ENCODE measurements at places on chromosomes 7 and 10. TPM values are rescaled to one million over a fixed set of nuclear protein-coding genes. Genes with fewer than 3 reads are reported as not detected.

Gene MAT1A
- 0.49 TPM for polyA plus RNA-seq

Gene FEZF1
- polyA plus RNA-seq, result not detected

Gene ITPRID1
- 0.07 TPM for polyA plus RNA-seq

Gene ACSL5
- polyA plus RNA-seq, result 12.2 TPM

Gene HOXA3
- 46.8 TPM for polyA plus RNA-seq

- no peak for DNase-seq
Observed at GRCh38 chr7:69939317-69939716, 341.0 kb downstream of the AUTS2 start.

DNA sequence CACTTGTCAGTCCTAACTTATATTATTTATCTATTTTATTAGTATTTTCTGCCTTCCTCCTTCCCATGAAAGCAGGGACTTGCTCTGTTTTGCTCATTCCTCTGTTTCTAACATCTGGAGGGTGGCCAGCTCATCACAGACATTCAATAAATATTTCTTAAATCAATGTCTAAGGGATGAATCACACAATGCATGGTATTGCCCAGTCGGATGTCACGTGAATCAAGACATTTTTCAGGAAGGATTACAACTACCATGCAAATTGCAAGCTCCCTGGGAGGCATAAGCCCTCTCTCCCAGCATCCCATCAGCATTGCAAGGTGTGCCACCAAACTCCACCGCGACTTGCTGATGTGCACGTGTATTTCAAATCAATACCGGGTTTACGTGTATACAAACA lies 146.6 kb upstream of the RNF32 start:
- DNase-seq, result no peak

DNA sequence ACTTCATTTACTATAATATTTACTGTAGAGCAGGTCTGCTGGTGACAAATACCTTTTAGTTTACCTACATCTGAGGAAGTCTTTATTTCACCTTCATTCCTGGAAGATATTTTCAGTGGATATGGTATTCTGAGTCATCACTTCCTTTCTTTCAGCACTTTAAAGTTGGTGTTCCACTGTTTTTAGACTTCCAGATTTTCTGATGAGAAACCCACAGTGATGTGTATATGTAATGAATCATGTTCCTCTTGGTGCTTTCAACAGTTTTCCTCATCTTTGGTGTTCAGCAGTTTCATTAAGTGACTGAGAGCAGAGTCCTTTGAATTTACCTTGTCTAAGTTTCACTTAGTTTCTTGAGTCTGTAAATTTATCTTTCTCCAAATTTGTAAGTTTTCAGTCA lies 36.4 kb downstream of the COPG2 start:
- DNase-seq, result no peak

Measured in left lung (tissue), 14 donors.